ENCODE measurements at places on chromosomes 12 and 14.

- DNase-seq, result peak; percentile 33
Observed at GRCh38 chr12:356276-356988, 32.7 kb downstream of the KDM5A start.

DNA sequence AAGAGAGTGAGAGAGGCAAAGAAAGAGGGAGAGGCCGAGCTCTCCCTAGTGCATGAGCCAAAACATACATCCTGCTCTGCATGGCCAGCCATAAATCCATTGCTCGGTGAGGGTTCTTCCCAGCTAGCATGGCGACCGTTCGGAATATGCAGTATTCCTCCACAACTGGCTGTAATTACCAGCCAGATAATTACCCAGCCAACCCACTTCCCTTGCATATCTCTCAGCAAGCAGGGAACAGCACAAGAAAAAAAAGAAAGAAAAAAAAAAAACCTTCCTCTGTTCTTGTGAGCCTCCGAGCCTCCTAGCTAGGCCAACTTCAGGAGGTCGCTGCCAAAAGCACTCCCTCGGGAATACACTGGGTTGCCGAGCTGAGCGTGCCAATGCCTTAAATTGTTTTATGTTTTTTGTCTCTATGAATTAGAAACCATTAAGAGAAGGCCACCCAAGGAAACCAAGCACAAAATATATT, 567.9 kb downstream of the MED13L start:
- DNase-seq, result no peak

GRCh38 chr14:30118992-30119640, 191.5 kb upstream of the PRKD1 start:
- DNase-seq, result no peak

GRCh38 chr14:73500360-73500759, 9.6 kb downstream of the RIOX1 start:
- DNase-seq, result no peak

GRCh38 chr14:66603945-66604344, 96.0 kb downstream of the GPHN start:
- DNase-seq, result no peak

DNA sequence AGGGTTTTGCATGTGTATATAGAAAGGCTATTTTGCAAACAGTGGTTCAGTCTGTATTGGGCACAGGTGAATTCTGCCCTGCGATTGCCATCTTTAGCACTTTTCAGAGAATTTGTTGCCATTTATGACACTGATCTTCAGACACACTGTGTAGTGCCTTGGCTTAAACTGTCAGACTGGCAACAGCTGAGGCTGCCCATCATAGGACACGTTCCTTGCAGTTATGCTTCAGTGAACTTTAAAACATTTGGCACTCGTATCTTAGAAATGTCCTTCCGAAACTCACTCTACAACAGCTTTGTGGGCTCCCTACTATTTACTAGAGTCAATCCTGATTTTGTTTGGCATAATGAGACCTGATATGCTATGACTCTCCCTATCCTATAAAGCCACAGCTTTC, 29.1 kb downstream of the AP5M1 start:
- DNase-seq, result no peak

GRCh38 chr12:101876322-101876860, 989 bp upstream of the DRAM1 start:
- no peak for DNase-seq

DNA sequence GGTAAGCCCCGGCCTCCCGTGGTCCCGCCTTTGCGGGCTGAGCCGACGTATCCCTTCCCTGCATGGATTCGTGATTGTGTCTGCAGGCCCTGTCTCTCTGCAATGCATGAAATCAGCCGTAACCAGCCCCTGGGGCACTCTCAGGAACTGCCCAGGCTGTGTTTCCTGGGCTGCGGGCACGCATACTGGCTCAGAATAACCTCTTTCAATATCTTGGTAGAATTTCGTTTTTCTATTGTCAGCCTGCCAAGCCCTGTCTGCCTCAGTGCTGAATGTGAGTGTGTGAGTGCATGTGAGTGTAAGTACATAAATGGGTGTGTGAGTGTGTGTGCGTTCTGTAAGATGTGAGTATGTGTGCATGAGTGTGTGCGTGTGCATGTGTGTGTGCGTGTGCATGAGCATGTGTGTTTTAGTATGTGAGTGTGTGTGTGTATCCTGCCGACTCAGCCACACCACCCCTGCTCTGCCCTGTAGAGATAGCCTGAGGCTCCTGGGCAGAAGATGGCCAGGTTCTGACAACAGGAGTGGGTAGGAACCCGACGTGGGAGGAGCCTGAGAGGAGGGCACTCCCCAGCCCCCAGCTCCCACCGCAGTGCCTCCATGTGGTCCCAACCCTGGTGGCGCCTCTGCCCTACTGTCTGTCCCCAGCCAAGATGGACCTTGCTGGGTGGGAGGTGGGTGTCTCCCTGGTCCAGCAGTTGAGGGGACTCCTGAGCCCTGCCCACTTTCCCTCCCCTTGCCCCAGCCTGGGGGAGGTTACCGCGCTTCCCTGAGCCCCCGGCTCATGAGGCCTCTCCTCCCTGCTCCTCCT, 268.8 kb downstream of the ADGRD1 start:
- DNase-seq, result no peak

- no peak for DNase-seq
Observed at GRCh38 chr14:33987565-33988080, 36.7 kb upstream of the EGLN3 start.

Measured in HFF-Myc (cell line).